ENCODE measurements at places on chromosomes 16 and 17. TPM values are rescaled to one million over a fixed set of nuclear protein-coding genes. Genes with fewer than 3 reads are reported as not detected.

DNA sequence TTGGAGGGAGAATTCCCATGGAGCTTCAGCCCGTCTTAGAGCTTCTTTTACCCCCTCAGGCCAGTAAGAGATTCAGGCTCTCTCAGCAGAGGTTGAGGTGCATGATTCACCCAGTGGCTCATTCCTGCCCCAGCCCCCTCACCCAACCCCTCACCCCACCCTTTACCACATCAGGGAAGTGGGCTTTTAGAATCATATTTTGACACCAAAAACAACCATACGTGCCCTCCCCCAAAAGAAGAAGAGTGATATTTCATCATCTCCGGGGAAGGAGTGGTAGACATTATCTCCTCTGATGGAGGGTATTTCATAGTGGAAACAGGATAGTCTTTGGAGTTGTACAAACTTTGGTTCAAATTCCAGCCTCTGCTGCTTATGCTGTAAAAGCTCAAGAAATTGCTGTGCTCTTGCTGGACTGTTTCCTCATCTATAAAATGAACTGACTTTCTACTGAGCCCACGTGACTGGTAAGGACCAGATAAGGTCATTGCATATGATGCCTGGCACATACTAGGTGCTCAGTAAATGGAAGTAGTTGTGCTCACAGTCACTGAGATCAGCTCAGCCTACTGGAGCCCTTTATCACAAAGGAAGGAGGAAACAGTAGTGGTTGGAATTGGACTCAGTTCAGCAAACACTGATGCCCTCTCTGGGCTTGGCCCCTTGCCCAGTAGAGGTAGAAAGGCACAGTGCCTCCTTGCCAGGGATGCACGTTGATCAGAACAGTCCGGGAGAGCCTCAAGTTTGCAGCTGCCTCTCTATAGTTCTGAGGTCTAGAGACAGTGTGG, 18.3 kb upstream of the CCL5 start:
- no peak for DNase-seq
- no peaks in the 10 kb centered on the region for H3K36me3 ChIP-seq
- no peaks in the 10 kb centered on the region for H3K4me1 ChIP-seq
- no peak overlapping the region for H3K27ac ChIP-seq
- H3K4me3 ChIP-seq: no peak overlapping the region

- H3K4me1 ChIP-seq: peaks cover 1% of the 10 kb centered on the region
- peaks cover 51% of the 10 kb centered on the region for H3K27me3 ChIP-seq
- H3K4me3 ChIP-seq: no peak overlapping the region
- H3K27ac ChIP-seq: no peak overlapping the region
- DNase-seq: no peak
- no peaks in the 10 kb centered on the region for H3K36me3 ChIP-seq
Observed at GRCh38 chr16:31016018-31016417, 5.6 kb upstream of the STX1B start.

GRCh38 chr17:59804901-59805465, 87.8 kb downstream of the TUBD1 start:
- no peak overlapping the region for H3K4me3 ChIP-seq
- H3K4me1 ChIP-seq: peaks cover 15% of the 10 kb centered on the region
- peaks cover under 1% of the 10 kb centered on the region for H3K36me3 ChIP-seq
- no peak overlapping the region for H3K27ac ChIP-seq
- no peak for DNase-seq

DNA sequence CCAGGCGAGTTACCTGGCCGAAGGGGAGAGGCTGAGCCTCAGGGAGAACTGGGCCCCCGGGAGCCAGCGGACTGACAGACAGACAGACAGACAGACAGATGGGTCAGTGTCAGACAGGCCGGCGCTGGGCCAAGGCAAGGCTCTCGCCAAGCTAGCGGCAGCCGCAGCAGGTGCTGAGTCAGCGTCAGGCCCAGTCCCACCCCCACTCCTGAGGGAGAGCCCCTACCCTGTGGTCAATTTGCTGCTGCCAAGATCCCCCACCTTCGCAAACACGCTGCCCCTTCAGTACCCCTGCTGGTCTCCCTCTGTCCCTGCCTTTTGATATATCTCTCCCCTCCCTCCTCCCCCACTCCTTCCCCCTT, 1.5 kb downstream of the FGF11 start:
- H3K36me3 ChIP-seq: no peaks in the 10 kb centered on the region
- H3K4me1 ChIP-seq: peaks cover 44% of the 10 kb centered on the region
- no peak overlapping the region for H3K27ac ChIP-seq
- H3K4me3 ChIP-seq: no peak overlapping the region

DNA sequence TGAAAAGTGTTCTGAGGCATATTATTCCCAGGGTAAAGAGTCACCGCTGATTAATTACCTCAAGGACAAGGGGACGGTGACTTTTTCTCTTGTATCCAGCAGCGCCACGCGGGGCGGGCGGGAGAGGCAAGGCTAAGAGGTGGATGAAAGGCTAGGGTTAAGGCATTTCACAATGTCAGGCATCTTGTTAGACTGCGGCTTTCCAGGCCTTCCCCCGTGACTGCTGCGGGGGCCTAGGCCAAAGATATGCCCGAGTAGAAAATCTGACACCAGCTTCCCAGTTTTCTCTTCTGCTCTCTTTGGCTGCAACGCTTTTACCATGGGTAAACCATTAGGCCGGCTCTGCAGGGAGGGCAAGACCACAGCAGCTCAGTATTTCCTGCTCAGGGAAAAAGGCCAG, 698.2 kb downstream of the MAF start:
- no peak overlapping the region for H3K4me3 ChIP-seq
- H3K27me3 ChIP-seq: no peaks in the 10 kb centered on the region
- H3K36me3 ChIP-seq: no peaks in the 10 kb centered on the region

- no peak overlapping the region for H3K4me3 ChIP-seq
- peak; percentile 88 for DNase-seq
- H3K27ac ChIP-seq: peak overlapping the region; percentile 96
Observed at GRCh38 chr17:59846394-59847165, 46.2 kb downstream of the TUBD1 start.

CLEC18A gene
- 0.98 TPM for polyA plus RNA-seq

FBXW10B gene
- polyA plus RNA-seq: 1.5 TPM

GCGR gene
- not detected for polyA plus RNA-seq

CPNE7 gene
- polyA plus RNA-seq: 1.3 TPM
